CD4-positive, alpha-beta T cell treated with Interleukin-4 for 1 hour (primary cell): ENCODE measurements at places on chromosomes 1 and 21.

DNA sequence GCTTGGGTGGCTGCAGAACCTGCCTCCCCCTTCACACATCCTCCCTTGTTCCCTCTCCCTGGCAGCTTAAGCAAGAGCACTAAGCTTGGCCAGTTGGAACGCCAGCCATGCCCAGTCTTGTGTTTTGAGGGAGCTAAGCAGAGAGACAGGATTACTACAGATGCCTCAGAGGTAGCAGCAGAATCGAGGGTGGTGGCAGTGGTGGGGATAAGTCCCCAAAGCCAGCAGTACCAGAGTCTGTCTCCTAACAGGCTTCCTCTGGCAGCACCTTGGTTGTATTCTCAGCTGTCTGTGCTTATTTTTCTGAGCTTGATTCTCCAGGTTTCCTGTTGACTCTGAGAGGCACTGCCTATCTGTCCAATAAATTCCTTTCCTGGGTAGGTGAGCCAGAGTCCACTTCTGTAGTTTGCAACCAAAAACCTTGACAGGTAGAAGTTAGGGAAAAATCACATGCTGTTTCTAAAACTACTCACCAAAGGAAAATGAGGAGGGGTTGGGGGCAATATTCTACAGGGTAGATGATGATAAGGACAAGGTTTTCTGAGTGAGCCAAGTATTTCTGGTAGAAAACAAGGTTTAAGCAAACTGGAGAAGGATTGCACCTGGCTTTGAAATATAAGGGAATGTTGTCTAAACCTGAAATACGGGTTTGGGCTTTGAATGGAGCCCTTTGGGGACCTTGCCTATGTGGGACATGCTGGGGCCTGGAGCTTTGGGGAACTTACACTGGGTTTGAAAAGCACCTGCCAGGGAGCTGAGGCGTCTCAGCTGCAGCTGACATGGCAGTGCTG is 100.8 kb downstream of the PBX1 start:
- DNase-seq, result no peak

GRCh38 chr1:71490432-71490831 is 409.6 kb upstream of the ZRANB2 start:
- DNase-seq, result no peak

GRCh38 chr1:12144236-12144635 is 22.6 kb upstream of the TNFRSF1B start:
- DNase-seq, result no peak

DNA sequence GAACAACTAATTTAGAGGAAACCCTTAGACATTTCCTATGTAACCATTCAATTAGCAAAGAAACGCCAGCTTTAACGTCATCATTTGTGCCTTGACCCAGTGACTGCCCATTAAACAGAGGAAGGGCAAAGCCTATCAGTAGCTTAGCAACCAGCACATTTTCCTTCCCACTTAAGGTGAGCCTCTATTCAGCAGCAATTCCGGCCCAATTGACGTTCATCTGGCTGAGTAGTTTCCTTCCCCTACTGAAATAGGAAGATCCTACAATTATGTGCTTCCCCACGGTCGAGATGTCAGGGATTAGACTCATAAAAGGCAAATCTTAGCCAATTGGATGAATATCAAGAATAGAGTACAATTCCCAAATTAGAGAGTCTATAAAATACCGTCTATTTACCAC is 482.1 kb upstream of the ADAMTS5 start:
- DNase-seq, result no peak

DNA sequence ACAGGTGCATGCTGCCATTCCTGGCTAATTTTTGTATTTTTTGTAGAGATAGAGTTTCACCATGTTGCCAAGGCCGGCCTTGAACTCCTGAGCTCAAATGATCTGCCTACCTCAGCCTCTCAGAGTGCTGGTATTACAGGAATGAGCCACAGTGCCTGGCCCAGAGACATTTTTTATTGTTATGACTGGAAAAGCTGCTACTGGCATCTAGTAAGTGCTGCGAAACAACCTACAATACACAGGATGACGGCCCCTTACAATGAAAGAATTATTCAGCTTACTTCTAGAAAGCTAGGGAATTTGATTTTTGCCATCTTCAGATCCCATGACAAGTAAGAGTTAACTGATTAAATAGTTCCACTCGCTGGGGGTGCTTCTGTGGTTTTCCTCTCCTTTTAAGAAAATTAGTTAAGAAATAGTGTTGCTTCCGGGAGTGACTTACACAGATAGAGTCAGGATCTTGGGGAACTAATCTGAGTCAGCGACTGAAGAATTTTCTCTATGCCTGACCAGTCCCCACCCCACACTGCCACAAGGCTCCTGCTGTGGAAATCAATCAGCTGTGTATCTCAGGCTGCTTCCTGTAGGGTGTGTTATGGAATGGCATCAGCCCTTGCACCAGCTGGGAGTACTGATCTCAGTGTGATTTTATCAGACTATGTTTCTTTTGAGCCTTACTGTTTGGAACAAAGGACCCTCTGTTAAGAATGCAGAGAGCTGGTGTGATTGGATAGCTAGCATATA is 93.0 kb upstream of the BMP8A start:
- DNase-seq, result peak; percentile 32

DNA sequence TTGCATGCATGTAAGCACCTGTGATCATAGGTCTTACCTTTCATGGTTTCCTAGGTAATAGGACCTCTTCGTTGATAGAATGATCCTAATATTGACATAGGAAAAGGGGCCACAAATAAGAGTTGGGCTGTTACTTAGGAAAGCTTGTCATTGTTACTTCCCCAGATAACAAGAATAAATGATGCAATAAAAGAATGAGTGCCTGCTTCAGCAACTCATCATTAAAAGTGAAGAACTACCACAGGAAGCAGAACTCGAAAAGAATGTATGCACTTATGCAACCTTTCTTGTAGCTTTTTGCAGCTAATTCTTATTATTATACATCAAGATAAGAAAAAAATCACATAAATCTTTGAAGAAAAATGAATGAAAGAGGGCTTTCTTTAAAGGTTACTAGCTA is 548.6 kb downstream of the LTN1 start:
- no peak for DNase-seq

GRCh38 chr1:54611621-54612020 is 11.7 kb downstream of the FAM151A start:
- no peak for DNase-seq
